Tongue (tissue), 3 donors: ENCODE measurements at places on chromosomes 6 and 20.

- no peak for DNase-seq
Observed at GRCh38 chr20:59618131-59618530, 13.8 kb downstream of the PHACTR3 start.

GRCh38 chr20:10631126-10631525 lies 42.7 kb downstream of the JAG1 start:
- DNase-seq = no peak

DNA sequence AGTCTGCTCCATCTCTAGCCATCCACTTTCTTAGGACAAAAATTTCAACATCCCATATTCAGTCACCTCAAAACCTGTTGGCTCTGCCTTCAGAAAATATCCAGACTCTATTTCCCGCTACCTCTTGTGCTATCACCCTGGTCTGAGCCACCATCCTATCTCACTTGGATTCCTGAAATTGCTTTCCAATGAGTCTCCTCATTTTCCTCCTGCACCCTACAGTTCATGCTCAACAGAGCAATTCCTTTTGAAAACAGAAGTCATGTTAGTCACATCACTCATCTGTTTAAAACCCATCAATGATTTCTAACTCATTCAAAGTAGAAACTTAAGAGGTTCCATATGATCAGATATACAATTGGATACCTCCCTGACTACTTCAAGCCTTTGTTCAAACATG lies 229.9 kb downstream of the ADGRG6 start:
- no peak for DNase-seq

- no peak for DNase-seq
Observed at GRCh38 chr20:6622041-6622440, 145.4 kb upstream of the BMP2 start.

GRCh38 chr20:62635852-62636251 lies 6.5 kb upstream of the SLCO4A1 start:
- no peak for DNase-seq

- DNase-seq = no peak
Observed at GRCh38 chr6:96991618-96992342, 67.3 kb downstream of the KLHL32 start.

GRCh38 chr6:36378243-36378920 lies 9.1 kb downstream of the ETV7 start:
- no peak for DNase-seq

DNA sequence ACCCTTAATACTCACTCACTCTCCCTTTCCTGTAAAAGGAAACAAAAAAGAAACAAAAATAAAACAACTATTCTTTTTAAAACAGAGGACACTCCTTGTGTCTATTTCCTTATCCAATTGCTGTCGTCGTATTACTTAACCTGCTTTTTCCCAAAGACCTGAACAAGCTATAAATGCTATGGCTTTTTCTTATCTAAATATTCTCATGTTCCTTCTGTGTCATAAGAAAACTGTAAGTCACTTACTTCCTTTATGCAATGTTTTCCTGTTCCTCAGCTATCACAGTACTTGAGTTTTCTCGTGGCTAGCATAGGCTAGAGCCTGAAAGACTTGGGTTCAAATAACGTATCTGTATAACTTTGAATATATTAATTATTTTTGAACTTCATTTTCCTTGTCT lies 99.2 kb downstream of the IRAK1BP1 start:
- no peak for DNase-seq

DNA sequence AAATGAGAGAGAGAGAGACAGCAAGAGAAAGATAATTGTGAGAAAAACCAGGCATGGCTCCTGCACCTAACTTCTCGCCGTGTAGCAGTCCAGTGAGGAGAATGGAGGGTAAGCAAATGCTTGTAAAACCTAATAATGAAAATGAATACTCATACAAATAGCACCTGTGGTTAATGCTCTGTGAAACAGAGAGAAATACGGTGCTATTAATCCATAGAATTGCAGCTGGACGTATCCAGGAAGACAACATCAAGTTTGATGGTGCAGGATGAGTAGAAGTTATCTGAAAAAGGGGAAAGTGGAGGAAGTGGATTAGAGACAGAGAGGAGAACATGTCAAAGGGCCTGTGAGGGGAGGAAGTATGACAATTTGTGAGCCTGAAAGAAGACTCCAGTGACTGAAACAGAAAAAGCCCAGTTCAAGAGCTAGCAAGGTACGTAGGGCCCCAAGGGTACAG lies 89.4 kb upstream of the PAK5 start:
- no peak for DNase-seq

DNA sequence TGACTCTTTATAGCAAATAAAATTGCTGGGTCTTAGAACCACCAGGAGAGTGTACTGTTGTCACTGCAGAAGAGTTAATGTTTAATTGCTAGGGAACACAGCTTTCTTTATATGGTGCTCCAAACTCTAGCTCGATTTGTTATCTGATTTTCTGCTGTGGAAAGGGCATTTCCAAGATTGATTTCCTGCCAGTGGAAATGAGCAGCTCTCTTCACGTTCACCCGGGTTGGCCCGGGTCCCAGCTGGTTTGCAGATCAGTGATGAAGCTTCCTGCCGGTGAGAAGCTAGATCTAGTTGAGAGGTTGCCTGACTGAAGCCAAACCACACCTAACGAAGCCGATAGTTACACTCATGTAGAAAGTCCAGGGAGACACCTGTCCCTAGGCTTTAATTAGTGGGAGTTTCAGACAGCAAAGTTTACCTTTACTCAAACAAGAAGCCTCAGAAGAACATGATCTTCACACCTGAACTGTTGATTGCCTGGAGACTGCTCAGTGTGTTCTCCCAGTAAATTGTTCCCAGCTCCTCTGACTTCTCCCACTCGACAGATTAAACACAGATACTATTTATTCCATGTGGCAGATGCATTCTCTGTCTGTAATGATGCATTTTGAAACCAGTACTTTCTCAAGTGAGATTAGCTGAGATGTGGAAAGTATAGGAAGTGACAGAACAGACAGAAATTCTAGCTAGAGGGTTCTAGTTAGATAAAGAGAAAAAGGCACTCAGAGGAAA lies 27.8 kb downstream of the PAQR8 start:
- DNase-seq = no peak

GRCh38 chr6:38567436-38567835 lies 72.3 kb downstream of the BTBD9 start:
- peak; percentile 84 for DNase-seq

DNA sequence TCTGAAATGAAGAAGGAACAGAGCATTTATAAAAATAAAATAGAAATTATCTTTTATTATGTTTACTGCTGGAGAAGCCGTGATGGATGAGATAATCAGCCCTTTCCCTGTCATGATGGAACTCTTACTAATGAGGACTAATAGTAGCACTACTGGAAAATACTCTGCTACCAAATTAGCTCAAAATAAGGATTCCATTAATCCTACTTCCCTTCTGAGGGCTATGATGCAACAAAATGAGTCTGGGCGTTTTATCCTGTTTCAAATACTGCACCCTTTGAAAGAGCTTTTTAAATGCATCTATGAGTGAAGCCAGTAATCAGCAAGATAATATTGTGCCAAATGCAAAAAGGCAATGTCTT lies 59.3 kb upstream of the CARMIL1 start:
- no peak for DNase-seq

GRCh38 chr6:81556551-81556950 lies 195.9 kb downstream of the TENT5A start:
- peak; percentile 15 for DNase-seq

DNA sequence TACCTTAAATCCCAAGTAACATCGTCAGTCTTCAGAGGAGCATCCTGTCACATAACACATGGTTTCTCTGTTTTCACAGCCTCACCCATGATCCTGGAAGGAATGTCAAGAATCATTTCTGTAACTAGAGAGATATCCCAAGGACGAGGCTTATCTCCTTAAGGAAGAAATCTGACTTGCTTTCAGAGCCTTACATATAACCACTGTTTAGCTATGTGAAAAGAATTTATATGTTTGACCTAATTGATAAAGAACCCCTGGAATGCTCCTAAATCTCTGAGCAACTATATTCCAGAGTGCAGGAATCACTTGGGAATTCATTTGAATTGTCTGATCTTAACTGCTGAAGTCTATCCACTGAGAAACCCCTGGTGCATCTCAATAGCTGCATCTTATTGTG lies 243.1 kb downstream of the ALDH8A1 start:
- no peak for DNase-seq

DNA sequence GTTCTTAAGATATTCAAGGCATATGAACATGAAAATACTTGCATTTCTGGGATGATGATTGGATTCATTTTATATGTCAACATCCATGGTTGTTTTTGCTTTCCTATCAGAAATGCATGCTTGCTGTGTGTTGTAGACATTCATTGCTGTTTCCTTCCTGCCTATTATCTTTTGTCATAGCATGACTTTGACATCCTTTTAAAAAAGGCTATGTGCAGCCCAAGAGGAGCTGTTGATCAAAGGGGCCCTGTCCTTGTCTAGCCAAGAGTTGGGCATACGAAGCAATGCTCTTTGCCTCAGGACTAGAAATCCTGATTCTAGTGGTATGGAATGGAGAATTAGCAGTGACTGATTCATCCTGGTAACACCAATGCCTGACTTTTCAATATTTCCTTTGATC lies 143.1 kb downstream of the RNF144B start:
- no peak for DNase-seq

DNA sequence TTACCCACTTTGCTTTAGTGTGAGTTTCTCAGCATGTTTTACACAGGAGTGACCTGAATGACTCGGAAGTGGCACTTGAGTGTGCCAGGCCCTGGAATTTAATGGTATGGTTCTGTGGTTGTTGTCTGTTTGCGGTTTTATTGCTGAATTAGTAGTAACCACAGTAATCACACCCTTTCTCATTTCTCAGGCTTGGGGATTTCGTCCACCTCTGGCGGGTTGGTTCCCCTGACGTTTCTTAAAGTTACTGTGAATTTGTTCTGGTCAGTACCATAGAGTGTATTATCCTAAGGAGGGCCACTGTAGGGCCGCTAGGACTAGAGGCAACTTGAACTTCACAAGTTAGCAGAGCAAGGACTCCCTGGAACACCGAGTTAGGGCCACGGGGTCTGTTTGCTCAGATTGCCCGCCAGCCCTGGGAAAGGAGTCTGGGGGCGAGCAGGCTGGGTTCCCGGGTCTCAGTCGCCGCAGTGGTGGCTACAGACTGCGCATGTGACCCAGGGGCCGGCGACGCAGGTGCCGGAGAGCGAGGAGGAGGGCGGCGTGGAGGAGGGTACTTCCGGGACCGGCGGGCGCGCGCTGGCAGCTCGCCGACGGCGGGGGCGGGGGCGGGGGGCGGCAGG lies 546 bp upstream of the KLHL32 start:
- DNase-seq = no peak

DNA sequence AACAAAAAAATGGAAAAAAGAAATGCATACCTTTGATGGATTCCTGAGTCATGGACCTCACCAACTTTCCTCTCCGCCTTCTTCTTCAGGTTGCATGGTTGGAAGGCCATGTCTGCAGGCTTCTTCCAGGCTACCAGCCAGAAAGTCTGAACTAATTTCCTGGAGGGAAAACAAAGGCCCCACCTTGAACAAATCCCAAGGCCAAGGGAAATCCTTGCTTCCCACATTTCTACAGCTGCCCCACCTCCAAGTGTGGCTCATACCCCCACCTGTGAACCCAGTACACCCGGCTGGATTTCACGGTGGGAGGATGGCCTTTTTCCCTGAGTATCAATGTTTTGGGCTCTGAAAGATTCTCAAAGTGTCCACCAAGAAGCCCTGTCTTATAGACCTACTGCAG lies 22.4 kb downstream of the IL17A start:
- DNase-seq = no peak

- DNase-seq = peak; percentile 79
Observed at GRCh38 chr6:44135173-44135758, 7.9 kb downstream of the TMEM63B start.

- DNase-seq = no peak
Observed at GRCh38 chr6:137254966-137255365, 35.8 kb upstream of the IFNGR1 start.

- no peak for DNase-seq
Observed at GRCh38 chr6:137692806-137693205, 174.3 kb upstream of the TNFAIP3 start.

DNA sequence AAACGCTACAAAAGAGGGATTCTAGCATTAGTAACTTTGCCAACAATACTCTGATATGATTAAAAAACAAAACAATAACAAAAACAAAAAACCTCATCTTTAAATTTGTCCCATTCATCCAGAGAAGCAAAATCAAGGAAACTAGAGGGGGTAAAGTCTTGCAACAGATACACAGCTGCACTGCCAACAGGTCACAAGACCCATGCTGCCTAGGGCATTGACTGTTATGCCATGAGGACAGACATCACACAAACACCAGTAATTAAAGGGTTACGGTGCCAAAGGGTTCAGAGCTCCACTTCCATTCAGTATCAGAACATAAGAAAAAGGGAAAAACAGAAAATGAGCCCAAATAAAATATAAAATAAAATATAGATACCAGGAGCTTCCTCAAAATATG lies 1.6 kb downstream of the TBC1D20 start:
- DNase-seq = no peak

DNA sequence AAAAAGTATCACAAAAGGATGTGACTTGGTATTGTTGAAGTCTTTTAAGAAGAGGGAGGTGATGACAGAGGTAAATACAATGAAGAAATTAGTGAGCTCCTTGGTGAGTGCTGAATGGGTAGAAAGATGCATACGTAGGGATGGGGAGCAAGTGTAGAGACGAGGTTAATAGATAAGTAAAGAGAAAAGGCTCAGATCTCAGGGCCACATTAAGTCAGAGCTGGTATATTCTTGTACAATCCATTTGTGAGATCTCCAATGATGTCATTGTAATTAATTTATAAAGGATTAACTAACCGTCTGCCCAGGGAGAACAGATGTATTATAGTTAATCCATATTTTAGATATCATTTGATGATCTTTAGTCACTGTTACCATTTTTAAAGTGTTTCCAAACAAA lies 43.4 kb downstream of the SMPDL3A start:
- DNase-seq = no peak

GRCh38 chr6:16793828-16794412 lies 32.7 kb upstream of the ATXN1 start:
- no peak for DNase-seq

DNA sequence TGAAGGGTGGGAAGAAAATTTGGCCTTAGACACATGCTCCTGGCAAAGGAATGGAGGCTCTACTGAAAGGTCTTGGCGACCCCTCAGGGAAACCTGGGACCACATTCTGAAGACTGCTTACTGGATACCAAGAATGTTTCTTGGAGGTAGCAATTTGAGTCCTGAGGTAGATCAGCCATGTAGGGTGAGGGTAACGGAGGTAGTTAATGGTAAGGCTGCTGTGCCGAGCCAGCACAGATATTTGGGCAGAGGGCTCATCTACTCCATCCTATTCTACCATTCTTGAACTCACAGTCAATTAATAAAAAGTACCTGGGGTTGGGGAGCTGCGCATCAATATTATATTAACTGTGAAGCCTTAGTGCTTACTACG lies 401 bp upstream of the PHF3 start:
- DNase-seq = no peak

GRCh38 chr6:166955121-166955864 lies 1.1 kb downstream of the RNASET2 start:
- DNase-seq = peak; percentile 34

DNA sequence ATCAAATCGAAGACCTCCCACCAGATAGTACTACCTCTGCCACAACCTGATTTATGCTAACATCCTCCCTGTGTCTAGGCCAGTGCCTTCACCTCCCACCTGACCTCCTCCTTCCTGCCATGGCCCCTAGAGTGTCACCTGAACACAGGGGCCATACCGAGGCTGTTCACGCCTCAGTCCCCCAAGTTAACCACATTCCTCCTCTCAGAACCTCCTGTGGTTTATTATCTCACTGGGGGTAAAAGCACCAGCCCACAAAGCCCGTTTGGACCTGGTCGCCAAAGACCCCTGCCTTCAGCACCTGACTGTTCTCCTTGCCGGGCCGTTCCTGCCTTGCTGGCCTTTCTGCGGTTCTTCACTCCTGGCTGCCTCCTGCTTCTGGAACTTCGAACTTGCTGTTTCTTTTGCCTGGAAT lies 13.7 kb downstream of the MAS1 start:
- no peak for DNase-seq
